ENCODE measurements at places on chromosomes 5 and 9.
A peak's percentile ranks its signal among the peaks of the same experiment; 100 is the strongest.

- no peak overlapping the region for H3K4me3 ChIP-seq
- H3K27ac ChIP-seq: no peak overlapping the region
- DNase-seq: no peak
- no peaks in the 10 kb centered on the region for H3K27me3 ChIP-seq
- H3K36me3 ChIP-seq: peaks cover 16% of the 10 kb centered on the region
- H3K4me1 ChIP-seq: peaks cover 14% of the 10 kb centered on the region
These were observed 43.8 kb downstream of the RECK start for GRCh38 chr9:36080519-36080918.

GRCh38 chr9:6096821-6097220 is 81.4 kb upstream of the RANBP6 start:
- no peak overlapping the region for H3K27ac ChIP-seq
- no peak for DNase-seq
- no peaks in the 10 kb centered on the region for H3K36me3 ChIP-seq
- H3K4me3 ChIP-seq: no peak overlapping the region
- H3K27me3 ChIP-seq: peaks cover 37% of the 10 kb centered on the region

DNA sequence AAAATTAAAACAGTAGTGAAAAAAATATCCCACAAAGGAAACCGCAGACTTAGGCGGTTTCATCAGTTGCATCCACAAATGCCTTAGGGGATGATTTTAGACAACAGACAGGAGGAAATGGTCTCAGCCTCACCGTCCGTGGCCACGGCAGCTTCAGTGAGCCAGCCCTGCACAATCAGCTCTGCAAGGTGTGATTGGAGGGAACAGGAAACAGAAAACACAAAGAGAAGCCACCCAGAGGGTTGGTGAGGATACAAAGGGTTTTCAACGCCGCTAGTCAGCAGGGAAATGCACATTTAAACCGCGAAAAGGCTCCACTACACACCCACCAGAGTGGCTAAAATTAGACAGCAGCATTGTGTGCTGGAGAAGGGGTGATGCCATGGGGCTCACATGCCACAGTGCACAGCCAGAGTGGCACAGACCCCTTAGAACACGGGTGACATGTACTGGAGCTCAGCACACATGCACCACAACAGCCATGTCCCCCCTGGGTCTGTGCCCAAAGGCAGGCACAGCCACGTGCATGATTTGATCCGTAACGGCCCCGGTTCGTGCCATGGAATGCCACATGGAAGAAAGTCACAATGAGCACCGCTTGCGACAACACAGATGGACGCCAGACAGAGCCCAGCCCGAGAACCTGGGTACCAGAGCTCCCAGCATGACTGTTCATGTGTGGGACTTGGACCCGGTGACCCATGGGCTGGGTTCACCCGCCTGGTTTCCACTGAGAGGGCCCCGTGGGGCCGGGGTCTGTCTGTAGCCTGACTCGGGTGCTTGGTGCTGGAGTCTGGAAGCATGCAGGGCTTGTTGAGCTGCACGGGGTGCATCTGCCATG is 18.3 kb upstream of the TERT start:
- H3K4me3 ChIP-seq: no peak overlapping the region
- DNase-seq: peak; percentile 88
- H3K27ac ChIP-seq: no peak overlapping the region
- H3K27me3 ChIP-seq: peaks cover 11% of the 10 kb centered on the region
- H3K36me3 ChIP-seq: peaks cover 11% of the 10 kb centered on the region

GRCh38 chr5:55856516-55857246 is 5.5 kb downstream of the IL31RA start:
- no peak overlapping the region for H3K27ac ChIP-seq
- no peak for DNase-seq
- no peak overlapping the region for H3K4me3 ChIP-seq
- H3K4me1 ChIP-seq: peaks cover 24% of the 10 kb centered on the region

- DNase-seq: no peak
- H3K4me1 ChIP-seq: peaks cover 16% of the 10 kb centered on the region
- H3K36me3 ChIP-seq: no peaks in the 10 kb centered on the region
- peaks cover 71% of the 10 kb centered on the region for H3K27me3 ChIP-seq
These were observed 571 bp downstream of the CNTFR start for GRCh38 chr9:34588671-34589635.

DNA sequence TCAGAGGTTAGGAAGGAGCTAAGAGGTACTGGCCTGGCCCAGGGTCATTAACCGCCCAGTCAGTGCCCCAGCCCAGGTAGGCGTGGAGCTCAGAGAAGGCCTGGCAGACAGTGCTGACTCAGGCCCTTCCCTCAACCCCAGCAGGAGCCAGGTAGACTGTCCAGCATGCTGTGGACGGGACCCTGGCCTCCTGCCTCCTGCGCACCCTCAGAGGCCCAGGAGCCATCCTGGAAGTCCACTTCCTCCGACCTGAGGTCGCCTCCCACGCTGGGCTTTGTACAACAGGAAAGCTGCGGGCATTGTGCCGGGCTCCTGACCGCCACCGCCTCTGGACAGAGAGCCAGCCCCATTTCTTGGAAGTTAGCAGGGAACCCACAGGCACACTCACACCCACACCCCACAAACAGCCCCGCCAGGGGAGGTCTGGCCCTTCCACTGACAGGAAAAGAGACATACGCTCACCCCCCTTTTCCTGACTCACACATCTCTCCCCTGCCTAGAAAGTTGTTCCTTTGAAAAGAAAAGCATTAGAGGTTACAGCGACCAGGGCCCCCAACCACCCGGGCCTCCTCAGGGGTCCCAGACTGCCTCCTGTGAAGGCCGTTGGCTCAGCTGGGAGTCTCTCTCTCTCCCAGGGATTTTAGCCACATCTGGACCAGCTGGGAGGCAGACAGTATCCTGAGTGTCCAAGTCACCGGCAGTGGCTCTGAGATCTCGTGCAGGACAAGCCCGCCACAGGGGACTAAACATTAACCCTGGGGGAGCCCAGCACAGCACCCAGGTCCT is 7.7 kb downstream of the RALGDS start:
- peak; percentile 71 for DNase-seq
- peaks cover 4% of the 10 kb centered on the region for H3K36me3 ChIP-seq
- peak overlapping the region; percentile 22 for H3K27ac ChIP-seq
- peaks cover 19% of the 10 kb centered on the region for H3K4me1 ChIP-seq
- no peaks in the 10 kb centered on the region for H3K27me3 ChIP-seq

GRCh38 chr9:99813739-99814138 is 7.9 kb upstream of the NR4A3 start:
- DNase-seq: no peak
- no peak overlapping the region for H3K4me3 ChIP-seq
- H3K27ac ChIP-seq: no peak overlapping the region

DNA sequence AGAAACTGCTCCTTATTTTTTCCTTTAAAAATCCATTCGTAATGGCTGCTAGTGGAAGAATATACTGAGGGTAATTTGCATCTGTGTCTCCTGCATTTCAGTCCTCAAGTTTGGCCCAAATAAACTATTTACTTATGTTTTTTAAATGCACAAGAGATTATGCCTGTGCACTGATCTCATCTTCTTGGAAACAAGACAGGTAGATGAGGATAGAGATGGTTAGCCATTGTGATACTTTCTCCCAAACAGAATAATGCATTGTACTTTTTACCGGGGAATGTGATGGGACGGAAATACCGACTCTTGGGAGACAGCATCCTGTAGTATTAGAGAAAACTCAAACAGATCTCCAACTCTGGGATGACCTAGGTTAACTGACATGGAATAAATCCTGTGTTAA is 72.5 kb upstream of the DAB2 start:
- no peak overlapping the region for H3K27ac ChIP-seq
- H3K27me3 ChIP-seq: no peaks in the 10 kb centered on the region
- peaks cover 72% of the 10 kb centered on the region for H3K4me1 ChIP-seq
- H3K4me3 ChIP-seq: no peak overlapping the region
- no peaks in the 10 kb centered on the region for H3K36me3 ChIP-seq

DNA sequence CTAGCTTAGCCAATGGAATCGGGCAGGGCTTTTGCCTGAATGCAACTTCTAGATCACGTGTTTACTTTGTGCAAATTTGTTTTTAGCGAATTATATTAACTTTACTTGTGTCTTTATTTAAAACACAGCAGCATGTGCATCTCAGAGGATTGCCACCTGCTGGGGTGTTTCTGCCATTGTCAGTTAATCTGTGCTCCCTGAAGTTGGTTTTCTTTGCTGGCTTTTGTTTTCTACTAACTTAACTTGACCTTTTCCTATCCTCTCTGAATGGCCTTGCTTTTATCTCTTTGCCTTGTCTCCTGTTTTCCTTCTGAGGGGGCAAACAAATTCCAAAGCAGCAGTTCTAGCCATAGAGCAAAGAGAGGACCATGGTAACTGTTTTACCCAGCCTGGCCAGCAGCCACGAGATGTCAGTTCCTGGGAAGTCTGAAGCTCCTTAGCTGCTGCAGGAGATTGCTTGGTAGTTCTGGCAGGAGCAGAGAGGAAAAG is 67.6 kb downstream of the ARHGEF28 start:
- no peak for DNase-seq
- H3K36me3 ChIP-seq: no peaks in the 10 kb centered on the region
- no peaks in the 10 kb centered on the region for H3K27me3 ChIP-seq

DNA sequence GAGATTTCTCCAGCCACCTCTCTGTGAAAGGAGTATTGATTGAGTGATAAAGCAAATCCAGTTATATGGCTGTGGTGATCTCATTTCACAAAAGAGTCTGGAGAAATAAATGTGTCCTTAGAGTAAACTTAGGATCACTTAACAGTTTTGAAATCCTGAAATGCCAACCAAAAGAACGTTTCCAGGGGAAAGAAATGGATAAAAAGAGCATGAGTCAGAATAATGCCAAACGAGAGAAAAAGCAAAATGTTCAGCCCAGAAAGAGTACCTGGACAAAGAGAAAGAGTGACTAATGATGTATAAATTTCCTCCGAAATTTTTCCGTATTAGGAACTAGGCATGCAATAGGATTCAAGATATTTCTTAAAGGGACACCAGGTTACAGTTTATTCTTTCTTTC is 463.1 kb upstream of the CDH10 start:
- H3K4me3 ChIP-seq: no peak overlapping the region
- no peaks in the 10 kb centered on the region for H3K27me3 ChIP-seq

Data from chondrocyte (in vitro differentiated cells).